ENCODE measurements at places on chromosomes 5 and 9.

GRCh38 chr5:180080486-180081280, 9.1 kb upstream of the RNF130 start:
- DNase-seq = no peak

GRCh38 chr9:26262421-26263107, 584.3 kb upstream of the TUSC1 start:
- peak; percentile 46 for DNase-seq

GRCh38 chr9:2602704-2603116, 18.9 kb upstream of the VLDLR start:
- no peak for DNase-seq

DNA sequence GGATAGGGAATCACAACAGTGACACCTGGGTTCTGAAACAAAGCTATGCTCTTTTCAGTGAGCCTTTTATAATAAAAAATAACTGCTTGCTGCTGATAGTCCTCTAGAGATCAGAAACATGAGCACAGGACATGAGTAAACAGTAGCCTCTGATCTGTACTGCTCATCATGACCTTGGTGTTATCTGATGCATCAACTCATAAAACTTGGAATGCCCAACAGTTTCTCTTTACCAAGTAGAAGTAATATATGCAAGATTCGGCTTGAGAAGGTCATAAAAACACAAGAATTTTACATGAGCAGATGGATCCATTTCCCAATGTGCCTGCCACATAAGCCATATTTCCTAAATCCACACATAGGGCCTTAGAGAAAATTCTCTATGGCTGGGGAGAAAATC, 318.3 kb upstream of the GRAMD2B start:
- peak; percentile 17 for DNase-seq

DNA sequence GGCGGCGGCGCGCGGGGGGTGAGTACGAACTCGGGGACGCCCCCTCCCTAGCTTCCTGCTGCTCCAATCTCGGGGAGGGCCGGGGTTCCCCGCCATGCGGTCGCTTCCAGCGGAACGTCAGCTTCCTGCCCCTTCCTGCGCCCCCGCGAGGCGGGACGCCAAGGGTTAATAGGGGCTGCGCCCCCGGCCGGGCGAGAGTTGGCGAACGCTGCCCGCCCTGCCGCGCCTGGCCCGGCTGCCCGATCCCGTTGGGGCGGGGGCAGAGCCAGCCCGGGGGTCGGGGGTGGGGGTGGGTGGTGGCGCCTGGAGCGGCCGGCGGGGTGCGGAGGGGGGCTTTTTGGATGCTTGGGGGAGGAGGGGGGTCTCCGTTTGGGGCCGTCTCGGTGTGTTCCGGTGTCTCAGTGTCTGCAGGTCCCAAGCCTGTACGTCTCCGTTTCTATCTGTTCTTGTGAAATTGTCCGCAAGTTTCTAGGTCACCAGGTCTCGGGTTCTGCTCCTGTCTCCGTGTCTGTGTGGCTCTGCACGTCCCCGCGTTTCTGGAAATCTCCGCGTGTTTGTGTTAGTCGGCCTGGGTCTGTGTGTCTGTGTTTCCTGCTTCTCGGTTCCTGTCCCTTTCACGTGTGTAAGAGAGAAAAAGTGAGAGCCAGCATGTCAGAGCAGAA, 789 bp downstream of the COL27A1 start:
- no peak for DNase-seq

DNA sequence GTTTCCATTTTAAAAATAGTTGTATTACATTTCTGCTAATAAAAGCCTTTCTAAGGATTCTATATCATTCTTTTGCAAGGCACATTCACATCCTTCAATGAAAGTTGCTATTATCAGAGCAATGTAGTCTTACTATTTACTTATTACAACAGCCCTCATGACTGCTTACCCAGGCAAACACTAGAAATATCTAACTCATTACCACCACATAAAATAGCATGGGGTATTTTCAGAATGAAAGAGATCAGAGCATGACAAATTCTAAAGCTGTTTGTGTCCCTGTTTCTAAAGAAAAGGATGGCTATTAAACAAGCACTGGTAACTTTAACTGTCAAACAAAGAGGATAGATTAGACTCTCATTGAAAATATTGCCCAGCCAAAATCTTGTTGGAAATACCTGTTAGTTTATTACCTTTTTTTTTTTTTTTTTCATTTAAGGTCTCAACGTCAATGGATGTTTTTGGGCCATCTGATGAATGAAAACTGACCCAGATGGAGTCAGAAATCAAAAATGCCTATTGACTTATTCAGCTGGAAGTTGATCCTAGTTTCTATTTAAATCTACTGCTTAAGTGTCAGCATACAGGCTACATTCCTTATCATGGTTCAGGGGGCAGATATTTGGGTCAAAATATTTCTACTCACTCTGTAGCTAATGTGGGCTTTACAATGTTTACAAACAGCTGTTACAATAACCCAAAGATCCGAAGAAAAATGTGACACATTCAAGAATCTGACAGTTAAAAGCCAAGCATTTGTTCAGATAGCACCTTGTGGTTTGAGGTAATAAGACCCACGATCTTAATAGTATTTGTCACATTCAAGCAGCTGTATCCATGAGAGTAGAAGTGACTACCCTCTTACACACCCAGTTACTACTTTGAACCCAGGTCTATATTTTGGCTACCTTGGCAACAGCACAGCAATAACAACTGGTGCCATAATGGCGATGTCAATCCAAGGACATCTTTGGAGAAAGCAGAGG, 554.8 kb upstream of the MEF2C start:
- peak; percentile 3 for DNase-seq

- DNase-seq = peak; percentile 33
Observed at GRCh38 chr9:129822898-129823541, 916 bp downstream of the TOR1A start.

- peak; percentile 25 for DNase-seq
Observed at GRCh38 chr5:75574791-75575190, 36.5 kb upstream of the ANKDD1B start.

- DNase-seq = no peak
Observed at GRCh38 chr5:78108564-78108963, 185.9 kb downstream of the AP3B1 start.

- no peak for DNase-seq
Observed at GRCh38 chr5:62494772-62495171, 82.2 kb downstream of the IPO11 start.

- no peak for DNase-seq
Observed at GRCh38 chr9:98545021-98545420, 163.7 kb downstream of the GABBR2 start.

DNA sequence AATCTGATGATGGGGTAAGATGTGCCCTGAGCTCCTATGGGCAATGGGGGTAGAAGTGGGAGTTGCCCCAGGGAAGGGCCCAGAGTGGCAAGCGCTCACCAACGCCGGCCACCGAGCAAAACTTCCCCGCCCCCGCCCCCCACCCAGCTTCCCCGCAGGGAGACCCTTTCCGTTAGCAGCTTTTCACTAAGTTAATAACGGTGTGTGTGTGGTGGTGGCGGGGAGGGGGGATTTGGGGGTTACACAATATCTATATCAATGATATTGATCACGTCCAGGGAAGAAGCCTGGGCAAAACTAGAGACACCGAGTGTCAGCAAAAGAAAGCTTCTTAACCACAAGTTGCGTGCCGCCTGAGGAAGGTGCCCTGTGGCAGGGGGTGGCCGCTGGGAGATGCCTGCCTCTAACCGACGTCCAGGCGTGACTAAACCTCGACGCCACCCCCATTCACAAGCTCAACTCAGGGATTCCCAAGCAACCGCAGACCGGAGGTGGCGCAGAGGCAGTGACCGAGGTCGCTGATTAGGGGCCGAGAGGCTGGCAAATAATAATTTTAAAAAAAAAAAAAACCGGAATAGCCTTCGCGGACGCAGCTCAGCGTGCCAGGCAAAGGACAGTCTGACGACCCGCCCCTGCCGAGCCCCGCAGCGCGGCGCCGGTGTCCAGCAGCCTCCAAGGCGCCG, 222.6 kb downstream of the MEF2C start:
- DNase-seq = peak; percentile 16

GRCh38 chr5:14201325-14202045, 58.3 kb downstream of the TRIO start:
- DNase-seq = peak; percentile 66

GRCh38 chr5:151270599-151270998, 17.6 kb downstream of the GM2A start:
- peak; percentile 65 for DNase-seq

GRCh38 chr5:53944981-53945380, 365.4 kb downstream of the ARL15 start:
- DNase-seq = peak; percentile 55

GRCh38 chr9:124812441-124812876, 35.5 kb downstream of the OLFML2A start:
- DNase-seq = peak; percentile 98

- peak; percentile 26 for DNase-seq
Observed at GRCh38 chr5:109350537-109351270, 59.1 kb downstream of the PJA2 start.

DNA sequence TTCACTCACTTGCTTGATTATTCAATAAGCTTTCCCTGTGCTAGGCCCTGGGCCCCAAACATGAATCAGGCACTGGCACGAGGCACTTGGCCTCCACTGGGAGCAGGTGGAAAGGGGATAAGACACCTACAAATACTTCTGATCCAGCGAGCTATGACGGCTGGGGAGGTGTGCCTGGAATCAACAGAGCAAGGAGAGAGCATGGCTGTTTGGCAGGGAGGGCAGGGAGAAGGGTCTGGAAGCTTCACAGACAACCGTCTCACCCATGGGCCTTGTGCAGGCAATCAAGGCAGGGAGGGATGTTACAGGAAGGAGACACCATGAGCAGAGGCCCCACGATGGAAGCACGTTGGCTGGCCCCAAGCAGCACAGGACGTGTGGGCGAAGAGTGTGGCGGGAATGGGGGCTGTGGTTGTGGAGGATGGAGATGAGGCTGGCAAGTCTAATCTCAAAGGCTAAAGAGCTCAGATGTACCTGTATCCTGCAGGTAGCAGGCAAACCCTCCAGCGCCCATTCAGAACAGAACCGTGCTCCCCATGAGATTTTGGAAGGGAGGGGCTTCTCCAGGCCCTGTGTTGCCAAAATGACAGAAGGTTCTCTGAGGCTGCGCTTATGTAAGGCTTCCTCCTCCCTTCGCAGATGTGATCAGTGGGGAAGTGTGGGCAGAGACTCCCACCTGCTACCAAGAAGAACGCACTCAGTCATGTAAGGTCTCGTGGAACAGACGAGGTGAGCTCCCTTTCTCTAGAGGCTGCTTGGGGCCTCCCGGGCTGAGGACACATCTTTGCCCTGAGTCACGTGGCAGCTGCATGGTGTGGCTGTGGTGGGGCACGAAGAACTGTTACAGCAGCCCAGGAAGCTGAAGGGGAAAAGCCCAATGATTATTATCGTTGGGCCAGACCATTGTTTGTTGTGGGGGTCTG, 189.7 kb downstream of the DAB2IP start:
- no peak for DNase-seq

DNA sequence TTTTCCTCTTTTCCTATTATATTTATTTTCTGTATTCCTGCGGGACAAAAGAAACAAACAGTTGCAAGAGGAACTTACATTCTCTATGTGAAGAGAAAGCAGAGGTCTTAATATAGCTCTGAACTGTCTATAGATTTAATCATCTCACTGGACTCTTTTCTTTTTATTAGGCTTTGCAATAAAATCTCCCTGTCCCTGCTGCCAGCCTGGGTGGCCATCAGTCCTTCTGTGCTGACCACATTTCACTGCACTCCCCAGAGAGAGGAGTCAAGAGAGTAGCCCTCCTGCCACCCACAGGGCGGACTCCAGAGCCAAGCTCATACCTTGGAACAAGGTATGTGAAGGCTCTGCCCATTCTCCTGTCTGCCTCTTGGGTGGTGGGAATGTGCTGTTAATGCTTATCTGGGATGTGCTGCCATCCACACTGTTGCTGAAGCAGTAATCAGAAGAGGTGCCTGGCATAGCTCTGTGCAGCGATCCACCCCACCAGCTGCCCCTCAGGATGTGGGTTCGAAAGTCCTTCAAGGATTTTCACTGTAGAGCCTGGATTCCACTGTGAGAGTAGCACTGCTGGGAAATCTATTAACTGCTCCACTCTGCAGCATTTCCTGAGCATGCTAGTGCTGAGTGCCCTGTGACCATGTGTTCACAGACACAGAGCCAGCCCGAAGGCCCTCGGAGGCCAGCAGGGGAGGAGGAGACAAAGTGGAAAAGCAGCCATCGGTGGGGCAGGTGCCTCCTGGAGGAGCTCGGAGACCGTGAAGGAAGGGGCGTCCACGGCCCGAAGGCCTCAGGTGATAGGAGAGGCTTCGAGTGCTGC, 334.6 kb downstream of the MED10 start:
- no peak for DNase-seq

GRCh38 chr5:168072665-168073064, 218.8 kb upstream of the WWC1 start:
- no peak for DNase-seq

DNA sequence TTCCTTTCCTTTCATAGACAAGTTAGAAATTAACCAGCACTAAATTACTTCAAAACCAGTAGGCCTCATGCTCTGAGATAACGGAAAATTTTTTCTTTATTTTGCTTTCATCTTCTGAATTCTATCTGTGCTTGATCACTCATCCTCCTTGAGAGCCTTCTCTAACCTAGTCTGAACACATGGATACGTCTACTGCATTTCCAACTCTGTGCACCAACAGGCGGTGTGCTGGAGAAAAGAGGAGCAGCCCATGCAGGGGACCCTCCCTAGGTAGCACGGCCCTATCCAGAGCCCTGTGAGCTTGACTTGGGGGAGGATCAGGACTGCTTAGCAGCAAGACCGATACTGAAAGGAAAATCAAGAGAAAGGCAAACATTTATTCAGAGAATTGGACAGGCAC, 149.8 kb downstream of the AUH start:
- DNase-seq = no peak

DNA sequence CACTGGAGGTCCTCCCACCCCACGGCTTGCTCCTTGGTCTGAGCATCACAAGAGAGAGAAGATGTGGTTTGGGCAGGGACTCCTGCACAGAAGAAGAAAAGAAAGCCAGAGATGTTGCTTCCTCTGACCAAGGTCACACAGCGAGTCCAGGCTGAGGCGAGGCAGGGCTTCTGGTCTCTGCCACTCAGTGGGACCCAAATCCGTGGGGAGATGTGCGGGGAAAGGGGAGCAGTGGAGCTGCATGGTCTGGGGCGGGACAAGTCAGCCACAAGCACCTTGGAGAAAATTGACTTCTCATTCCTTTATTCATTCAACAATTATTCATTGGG, 150.9 kb downstream of the C9orf50 start:
- no peak for DNase-seq

DNA sequence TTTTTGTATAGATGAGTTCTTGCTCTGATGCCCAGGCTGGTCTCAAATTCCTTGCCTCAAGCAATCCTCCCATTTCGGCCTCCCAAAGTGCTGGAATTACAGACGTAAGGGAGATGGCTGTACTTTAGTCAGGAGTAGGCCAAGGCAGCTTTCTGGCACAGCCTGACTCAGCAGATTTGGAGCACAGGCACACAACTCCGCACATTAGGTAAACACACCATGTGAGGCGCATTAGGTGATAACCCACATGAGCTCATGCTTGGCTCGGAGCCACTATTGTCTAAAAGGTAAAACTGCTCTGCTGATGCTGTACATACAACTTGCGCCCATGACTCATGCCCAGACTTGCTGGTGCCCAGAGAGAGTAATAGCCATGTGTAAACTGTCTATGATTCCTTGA, 1157.9 kb downstream of the TAF11L14 start:
- no peak for DNase-seq

DNA sequence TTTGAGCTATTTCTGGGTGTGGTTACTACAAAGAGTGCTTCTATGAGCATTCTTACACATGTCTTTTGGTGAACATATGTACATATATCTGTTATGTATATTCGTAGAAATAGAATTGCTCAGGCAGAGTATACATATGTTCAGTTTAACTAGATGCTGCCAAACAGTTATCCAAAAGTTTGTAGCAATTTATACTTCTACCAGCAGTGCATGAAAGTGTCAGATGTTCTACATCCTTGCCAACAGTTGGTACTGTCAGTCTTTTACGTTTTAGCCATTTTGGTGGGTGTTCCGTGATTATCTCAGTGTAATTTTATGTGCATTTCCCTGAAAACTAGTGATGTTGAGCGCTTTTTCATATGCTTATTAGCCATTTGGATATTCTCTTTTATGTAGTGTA, 35.9 kb upstream of the DMRT2 start:
- DNase-seq = no peak

Data from fibroblast of mammary gland (primary cell).